ENCODE measurements at places on chromosomes 4 and X. TPM values are rescaled to one million over a fixed set of nuclear protein-coding genes. Genes with fewer than 3 reads are reported as not detected.

The PROM1 gene
- 9.0 TPM for total RNA-seq

The EDA2R gene
- total RNA-seq: 1.6 TPM

The MAGEA11 gene
- total RNA-seq: not detected

The ETNPPL gene
- total RNA-seq: not detected

The CTAG1A gene
- not detected for total RNA-seq

The ARHGAP6 gene
- total RNA-seq: 6.7 TPM

The BGN gene
- 40.7 TPM for total RNA-seq

The CSAG1 gene
- total RNA-seq: not detected

The NRK gene
- total RNA-seq: 0.64 TPM

Measured in suprapubic skin (tissue), 4 donors.